ENCODE measurements at places on chromosomes 2 and 18.

DNA sequence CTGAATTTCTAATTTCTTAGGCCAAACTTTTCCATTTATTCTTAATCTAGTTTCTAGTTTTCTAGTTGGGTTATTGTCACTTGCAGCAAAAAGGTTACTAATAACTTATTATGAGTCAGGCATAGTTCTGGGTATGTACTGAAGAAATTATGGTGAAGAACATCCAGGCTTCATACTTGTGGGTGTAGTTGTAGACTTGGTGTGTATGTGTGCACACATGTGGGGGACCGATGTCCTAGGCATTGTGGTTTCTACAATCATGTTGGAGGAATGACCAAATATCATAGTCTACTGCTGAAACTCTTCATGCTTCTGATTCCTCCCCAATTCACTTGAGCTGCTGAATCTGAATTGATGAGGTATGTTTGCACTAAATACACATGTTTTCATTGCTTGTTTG lies 141.2 kb downstream of the PMAIP1 start:
- DNase-seq = no peak

GRCh38 chr2:218005486-218005885 lies 2.7 kb upstream of the TNS1 start:
- DNase-seq = no peak

DNA sequence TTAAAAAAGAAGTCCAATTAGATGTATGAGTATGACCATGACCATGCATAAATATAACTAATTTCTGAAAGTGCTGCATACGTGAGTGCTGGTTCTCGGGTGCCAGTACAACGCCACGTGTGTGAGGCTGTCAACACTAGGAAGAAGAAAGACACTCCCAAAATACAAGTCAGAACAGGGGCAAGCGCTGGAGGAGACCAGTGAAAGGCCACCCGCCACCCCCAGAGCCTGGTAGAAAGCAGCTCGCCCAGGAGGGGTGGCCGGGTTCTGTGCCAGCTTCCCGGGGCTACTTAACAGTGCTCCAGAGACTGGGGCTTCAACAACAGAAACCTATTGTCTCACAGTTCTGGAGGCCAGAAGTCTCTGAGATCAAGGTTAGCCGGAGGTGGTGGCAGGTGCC lies 147.6 kb downstream of the RTP5 start:
- DNase-seq = no peak

DNA sequence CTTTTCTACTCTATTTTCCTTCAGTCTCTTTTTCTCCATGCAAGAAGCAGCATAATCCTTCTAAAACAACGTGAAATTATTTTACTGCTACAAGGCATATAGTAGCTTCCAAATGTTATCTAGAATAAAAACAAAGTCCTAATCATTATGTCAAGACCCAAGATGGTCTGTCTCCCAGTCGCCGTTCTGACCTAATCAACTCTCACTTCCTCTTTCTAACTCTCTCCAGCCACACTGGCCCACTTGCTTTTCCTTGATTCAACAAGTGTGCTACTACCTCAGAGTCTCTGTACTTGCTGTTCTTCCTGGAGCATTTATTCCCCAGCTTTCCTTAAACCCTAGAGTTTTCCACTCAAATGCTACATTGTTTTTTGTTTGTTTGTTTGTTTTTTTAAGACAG lies 1491.2 kb downstream of the LRP1B start:
- peak; percentile 51 for DNase-seq

DNA sequence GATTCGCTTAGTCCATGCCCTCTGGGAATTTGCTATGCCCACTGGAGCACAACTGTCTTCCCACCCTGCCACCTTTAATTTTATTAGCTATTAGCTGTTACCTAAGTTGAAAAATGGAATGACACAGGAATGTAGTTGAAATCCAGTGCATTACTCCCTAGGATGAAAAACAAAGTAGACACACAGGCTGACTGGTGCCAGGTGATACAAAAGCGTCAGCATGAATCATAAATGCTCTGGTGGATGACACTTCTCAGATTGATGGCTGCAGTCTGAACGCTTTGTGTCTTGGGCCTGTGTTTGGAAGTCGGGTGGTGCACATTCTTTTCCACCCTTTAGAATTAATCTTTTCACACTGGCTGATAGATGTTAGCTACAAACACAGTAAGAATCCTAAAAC lies 802.0 kb downstream of the DCC start:
- DNase-seq = no peak

GRCh38 chr2:226893216-226893615 lies 57.4 kb downstream of the RHBDD1 start:
- DNase-seq = no peak

- no peak for DNase-seq
These were observed 175.8 kb downstream of the CBLN2 start for GRCh38 chr18:72368308-72368707.
